ENCODE measurements at places on chromosomes 5 and 9.

GRCh38 chr5:89216606-89217005, 333.6 kb upstream of the MEF2C start:
- DNase-seq = no peak

- DNase-seq = no peak
These were observed 21.0 kb downstream of the ANKH start for GRCh38 chr5:14850419-14851049.

DNA sequence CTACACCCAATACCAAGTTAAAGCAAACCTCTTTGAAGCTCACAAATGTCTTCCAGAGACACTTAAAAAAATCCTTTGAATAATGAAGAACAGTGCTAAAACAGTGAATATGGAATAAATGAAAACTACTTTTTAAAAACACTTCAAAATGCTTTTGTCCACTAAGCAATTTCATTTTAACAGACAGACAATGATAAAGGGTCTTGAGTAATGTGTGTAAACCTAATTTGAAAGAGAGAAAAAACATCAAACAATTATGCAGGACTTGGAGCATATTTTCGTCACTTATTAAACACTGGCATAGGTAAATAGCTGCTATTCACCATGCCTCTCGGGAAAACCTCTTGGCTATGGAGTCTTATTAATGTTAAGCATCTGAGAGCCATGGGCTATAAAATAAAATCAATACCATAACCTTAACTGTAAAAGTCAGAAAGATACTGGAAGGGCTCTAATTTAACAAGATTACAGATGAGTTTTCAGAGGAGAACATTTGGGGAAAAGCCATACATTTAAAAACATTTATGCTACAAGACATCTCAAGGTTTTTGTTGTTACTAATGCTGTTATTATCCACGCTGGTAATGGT, 177.8 kb downstream of the NFIB start:
- no peak for DNase-seq

DNA sequence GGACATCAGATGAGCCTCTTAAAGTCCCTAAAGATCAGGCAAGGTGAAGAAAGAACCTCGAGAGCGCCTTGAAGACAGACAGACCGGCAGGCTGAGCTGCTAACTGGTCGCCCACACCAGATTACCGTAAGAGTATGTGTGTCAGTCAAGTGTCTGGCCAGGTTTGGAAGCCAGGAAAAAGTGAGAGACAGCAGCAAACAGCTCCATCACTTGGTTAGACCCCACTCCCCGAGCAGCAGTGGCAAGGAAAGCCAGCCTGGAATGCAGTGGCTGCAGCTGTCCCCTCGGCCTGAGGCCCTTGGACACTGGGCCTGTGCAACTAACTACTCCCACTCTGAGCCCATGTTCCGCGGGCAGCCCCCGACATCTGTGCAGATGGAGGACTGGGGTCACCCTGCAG, 214.1 kb downstream of the DIRAS2 start:
- DNase-seq = no peak

- DNase-seq = no peak
These were observed 91.4 kb upstream of the RANBP6 start for GRCh38 chr9:6106711-6107339.

GRCh38 chr5:121780406-121780805, 71.3 kb upstream of the FTMT start:
- no peak for DNase-seq

DNA sequence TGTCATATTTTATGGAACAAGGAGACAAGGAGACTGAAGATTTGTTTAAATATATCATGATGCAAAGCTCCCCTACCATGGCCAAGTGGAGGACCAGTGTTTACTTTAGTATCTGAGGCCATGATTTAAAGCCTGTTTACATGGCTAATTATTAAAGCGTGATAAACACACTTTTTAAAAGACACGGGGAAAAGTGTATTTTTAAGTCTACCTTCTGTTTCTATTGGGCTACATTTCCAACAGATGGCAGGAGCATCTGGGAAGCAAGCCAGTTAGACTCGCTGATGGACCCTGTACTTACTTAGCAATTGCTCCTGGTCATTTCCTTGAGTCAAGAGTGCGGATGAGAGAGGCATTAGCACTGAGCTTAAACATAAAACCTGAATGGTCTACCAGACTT, 480.3 kb upstream of the SEMA6A start:
- no peak for DNase-seq

- no peak for DNase-seq
These were observed 17.2 kb upstream of the PDCD1LG2 start for GRCh38 chr9:5492965-5493678.

GRCh38 chr5:81425569-81425968, 31.6 kb upstream of the ACOT12 start:
- DNase-seq = no peak

DNA sequence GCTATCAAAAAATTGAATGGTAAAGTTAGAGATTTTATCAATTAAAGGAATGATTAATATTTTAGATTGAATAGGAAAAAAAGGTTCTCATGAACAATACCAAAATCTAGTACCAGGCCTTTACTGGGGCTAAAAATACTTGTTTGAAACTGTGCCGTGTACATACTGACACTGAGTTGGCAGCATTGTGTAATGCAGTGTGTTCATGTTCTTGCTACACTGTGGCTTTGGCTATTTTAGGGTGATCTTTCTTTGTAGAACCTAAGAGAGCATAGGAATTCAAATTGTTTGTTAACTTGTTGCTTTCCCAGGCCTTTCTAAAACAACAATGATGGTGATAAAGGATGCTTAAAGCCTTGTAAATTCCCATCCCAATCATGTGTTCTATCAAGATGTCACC, 80.9 kb downstream of the KIF4B start:
- DNase-seq = no peak

DNA sequence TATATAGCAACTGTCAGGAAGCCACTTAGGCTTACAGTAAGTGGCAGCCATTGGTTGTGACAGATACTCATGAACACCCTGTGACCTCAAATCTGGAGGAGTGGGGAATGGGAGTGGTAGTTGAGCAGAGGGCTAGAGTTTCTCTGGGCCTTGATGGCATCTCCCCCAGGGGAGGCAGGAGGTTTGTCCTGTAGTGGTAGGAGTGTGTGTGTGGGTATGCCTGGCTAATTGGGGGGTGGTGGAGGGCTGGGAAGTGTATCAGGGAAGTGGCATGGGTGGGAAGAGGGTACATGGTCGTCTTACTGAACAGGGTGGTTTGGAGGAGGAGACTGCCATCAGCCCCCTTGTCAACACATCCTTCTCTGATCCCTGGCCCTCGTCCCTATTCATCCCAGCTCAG, 71.5 kb downstream of the PSD2 start:
- DNase-seq = no peak

DNA sequence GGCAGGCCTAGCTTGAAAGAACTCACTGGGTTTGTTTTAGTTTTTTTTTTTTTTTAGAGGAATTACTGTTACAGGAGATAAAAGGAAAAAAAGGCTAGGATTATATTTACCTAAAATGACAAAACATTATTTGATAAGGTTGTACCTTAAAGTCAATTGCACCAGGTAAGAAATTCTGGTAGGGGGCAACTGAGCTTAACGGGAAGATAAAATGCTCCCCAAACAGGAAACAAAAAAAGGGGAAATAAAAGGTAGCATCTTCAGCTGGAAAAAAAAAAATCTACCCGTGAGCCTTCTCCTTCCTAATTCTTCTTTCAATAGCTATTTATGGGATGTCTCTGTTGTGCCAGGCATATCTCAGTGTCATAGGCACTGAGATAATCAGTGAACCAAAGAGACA, 164.5 kb downstream of the PIK3R1 start:
- no peak for DNase-seq

DNA sequence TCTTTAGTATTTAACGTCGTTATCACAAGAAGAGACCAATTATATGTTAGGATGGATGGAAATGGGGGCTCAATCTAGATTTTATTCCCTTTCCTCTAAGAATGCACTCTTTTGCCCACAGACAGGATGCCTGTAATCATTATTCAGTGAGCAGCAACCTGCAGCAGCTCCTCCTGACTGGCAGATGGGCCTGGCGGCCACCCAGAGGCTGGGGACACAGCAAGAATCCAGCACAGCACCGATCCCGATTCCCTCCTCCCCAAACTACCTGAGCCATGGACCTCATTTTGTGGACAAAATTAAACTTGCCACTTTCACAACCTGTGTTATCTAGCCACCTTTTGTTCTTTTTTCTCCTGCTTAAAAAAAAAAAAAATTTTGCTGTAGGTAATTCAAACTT, 101.0 kb downstream of the USP20 start:
- no peak for DNase-seq

GRCh38 chr9:120970244-120970643, 43.6 kb upstream of the TRAF1 start:
- DNase-seq = no peak

- no peak for DNase-seq
These were observed 34.2 kb downstream of the PRKACG start for GRCh38 chr9:68979538-68980314.

- DNase-seq = no peak
These were observed 96.9 kb downstream of the PARP8 start for GRCh38 chr5:50763351-50763750.

DNA sequence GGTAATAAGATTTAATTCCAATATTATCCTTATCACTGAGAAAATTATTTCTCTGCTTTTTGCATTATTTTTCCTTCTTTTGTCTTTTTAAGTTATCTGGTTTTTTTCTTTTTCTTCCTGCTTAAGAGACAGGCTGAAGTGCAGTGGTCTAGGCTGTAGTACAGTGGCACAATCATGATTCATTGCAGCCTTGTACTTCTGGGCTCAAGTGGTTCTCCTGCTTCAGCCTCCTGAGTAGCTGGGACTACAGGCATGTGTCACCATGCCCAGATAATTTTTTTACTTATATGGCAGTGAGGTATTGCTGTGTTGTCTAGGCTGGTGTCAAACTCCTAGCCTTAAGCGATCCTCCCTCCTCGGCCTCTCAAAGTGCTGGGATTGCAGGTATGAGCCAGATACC, 93.9 kb downstream of the SLC44A1 start:
- DNase-seq = no peak

GRCh38 chr9:94946256-94946655, 219.8 kb downstream of the AOPEP start:
- no peak for DNase-seq

- DNase-seq = no peak
These were observed 44.1 kb downstream of the DPYSL3 start for GRCh38 chr5:147465747-147466146.
